ENCODE measurements at places on chromosomes 2 and 18. TPM values are rescaled to one million over a fixed set of nuclear protein-coding genes. Genes with fewer than 3 reads are reported as not detected.

Gene RPS27A
- 2,863 TPM for total RNA-seq

- H3K36me3 ChIP-seq, result no peaks in the 10 kb centered on the region
- H3K4me1 ChIP-seq, result no peaks in the 10 kb centered on the region
- DNase-seq, result no peak
- H3K27me3 ChIP-seq, result no peaks in the 10 kb centered on the region
These were observed 37.8 kb downstream of the MYL1 start for GRCh38 chr2:210277133-210277532.

Gene MERTK
- total RNA-seq, result 1.8 TPM

DNA sequence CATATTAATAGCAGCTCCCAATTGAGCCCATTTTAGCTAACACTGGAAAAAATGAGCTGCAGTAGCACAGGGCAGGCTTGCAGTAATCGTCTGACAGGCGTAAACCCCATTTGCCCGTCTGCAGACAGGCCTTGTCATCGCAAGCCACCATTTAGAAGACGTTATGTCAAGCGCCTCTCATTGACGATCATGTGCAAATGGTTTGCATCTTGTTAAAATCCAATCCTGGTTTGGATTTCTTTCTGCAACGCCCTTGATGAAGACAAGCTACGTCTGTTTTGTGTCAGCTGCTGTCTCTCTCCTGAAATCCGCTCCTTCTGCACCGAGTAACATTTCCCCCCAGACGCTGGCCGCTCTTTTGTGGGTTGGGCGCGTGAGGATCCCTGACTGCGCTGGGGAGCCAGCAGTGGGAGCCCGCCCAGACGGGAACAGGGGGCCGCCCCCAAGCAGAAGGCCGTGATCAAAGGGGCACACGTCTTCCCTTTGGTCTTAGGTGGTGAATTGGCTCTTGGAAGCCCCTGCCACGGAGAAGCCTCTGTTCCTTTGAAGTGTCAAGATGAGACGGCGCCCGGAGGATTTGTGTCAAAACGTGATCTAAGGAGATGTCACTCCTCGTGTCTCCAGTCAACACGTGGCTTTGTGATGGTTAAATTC, 84.2 kb upstream of the GPC1 start:
- no peaks in the 10 kb centered on the region for H3K27me3 ChIP-seq
- no peak overlapping the region for H3K27ac ChIP-seq
- H3K4me1 ChIP-seq, result no peaks in the 10 kb centered on the region

Gene CTNNA2
- total RNA-seq, result not detected

Data from esophagus squamous epithelium (tissue), 5 donors.